ENCODE measurements at places on chromosomes 5 and 9.
A peak's percentile ranks its signal among the peaks of the same experiment; 100 is the strongest.

DNA sequence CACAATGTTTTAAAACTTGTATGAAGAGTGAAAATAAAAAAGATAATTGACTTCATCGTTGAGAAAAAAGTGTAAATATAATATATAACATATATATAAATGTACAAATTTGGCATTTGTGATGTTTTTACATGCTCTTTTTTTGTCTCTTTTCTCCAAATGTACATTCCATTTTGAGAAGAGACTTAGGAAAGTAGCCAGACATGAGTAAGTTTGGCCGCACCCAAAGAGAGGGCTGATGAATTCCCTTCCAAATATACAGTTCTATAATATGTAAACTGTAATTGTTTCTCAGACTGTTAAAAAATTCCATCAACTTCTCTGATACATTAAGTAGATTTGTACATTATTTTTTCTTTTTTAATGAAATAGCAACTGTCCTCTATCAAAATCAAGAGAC is 193.2 kb upstream of the MAP3K1 start:
- no peak for DNase-seq

DNA sequence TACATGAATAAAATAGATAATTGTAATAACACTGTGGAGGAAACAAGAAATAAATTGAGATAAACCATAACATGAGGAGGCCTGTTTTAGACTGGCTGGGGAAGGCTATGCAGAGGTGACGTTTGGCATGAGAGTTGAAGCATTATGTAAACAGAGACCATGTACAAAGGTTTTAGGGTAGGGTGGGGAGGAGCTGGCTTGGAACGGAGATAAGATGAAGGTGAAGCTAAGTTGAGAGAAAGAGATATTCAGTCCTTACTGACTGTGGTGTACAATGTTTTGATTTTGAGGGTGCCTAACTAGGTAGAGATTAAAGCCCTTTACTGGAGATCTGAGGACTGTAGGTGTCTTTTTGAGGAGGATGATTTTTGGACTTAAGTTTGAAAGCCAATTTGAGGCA is 17.8 kb downstream of the MAN2A1 start:
- no peak for DNase-seq

- no peak for DNase-seq
Measured at GRCh38 chr9:8879284-8879683, 1079.7 kb upstream of the DMAC1 start.

DNA sequence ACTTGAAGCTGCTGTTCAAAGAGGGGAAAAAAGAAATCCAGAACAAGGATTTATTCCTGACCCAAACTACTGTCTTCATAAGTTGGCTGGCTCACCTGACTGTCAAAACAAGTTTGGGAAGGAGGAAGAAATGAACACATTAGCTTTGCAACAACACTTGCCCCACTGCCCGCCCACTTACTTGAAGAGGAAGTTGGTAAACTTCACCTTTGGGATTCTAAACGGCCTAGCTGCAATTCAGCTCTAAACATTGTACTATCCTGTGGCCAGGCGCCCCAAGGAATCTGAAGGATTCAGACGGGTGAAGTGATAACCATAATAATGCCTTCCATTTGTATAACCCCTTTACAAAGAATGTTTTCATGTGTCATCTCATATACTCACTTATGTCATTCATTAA is 199.4 kb downstream of the ARRDC3 start:
- no peak for DNase-seq

GRCh38 chr5:142192286-142193113 is 83.9 kb downstream of the NDFIP1 start:
- DNase-seq = no peak

DNA sequence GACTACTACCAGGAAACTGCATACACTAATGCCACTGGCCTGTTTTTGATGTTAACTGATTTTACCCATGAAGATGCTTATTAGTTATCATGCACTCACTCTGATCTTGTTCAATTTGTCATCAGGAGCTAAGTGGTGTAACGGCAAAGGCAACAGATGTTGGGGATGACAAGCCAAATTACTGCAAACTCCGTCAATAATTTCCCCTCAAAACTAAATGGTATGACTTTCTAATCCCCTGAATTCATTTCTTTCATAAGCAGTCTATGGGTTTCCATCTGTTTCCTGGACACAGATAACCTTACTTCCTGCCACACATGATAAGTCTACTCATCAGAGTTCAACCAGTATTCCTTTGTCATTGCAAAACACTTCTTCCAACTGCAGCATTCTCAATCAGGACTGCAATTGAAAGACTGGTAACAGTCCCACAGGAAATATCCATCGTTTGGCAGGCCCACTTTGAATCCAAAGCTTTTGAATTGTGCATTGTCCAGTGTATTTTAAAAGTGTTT is 96.2 kb upstream of the SMC2 start:
- DNase-seq = no peak

GRCh38 chr9:744790-745484 is 96.6 kb upstream of the DMRT1 start:
- no peak for DNase-seq

GRCh38 chr5:141199359-141200235 is at the start of gene PCDHB11:
Gene PCDHB11 (plus strand): TSS chr5:141199627. CDS start chr5:141199775, 148 bp downstream.
- no peak for DNase-seq

- no peak for DNase-seq
Measured at GRCh38 chr5:73531356-73531755, 33.1 kb downstream of the BTF3 start.

- no peak for DNase-seq
Measured at GRCh38 chr5:23482642-23483041, 24.8 kb upstream of the PRDM9 start.

DNA sequence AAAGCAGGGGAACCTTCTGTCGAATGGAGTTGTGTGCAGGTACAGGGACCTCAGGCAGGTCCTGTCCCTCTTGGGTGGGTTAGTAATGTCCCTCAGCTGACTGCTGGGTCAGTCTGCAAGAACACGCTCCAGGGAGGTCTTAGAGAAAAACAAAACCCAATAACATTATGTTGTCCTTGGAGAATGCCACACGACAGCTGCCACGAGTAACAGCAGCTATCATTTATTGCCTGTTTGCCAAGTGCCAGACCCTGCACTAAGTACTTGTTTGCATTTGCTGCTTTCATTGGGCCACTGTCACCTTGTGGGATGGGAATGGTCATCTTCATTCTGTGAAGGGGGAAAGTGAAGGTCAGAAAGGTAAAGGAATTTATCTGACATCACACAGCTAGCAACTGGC is 310.3 kb downstream of the SLIT3 start:
- no peak for DNase-seq

- peak; percentile 89 for DNase-seq
Measured at GRCh38 chr9:6715755-6716643, 41.8 kb upstream of the KDM4C start.

GRCh38 chr5:93300945-93301344 is 280.1 kb downstream of the NR2F1-AS1 start:
- no peak for DNase-seq

DNA sequence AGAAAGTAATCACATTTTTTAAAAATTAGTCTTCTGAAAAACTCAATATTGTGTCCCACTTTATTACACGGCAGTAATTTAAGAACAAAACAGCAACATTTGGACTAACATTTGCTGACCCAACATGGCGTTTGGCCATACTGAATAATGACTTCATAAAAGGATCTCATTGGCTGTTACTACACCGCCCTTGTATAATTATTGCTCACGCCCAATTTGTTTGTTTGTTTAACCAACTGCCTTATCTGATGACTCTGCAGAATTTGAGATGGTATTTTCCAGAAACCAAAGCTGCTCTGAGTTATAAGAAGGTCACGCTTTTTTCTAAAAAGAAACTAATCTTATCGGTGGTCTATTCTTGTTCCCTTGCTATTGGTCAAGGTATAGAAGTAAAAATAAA is 200.2 kb upstream of the TARS1 start:
- DNase-seq = no peak

DNA sequence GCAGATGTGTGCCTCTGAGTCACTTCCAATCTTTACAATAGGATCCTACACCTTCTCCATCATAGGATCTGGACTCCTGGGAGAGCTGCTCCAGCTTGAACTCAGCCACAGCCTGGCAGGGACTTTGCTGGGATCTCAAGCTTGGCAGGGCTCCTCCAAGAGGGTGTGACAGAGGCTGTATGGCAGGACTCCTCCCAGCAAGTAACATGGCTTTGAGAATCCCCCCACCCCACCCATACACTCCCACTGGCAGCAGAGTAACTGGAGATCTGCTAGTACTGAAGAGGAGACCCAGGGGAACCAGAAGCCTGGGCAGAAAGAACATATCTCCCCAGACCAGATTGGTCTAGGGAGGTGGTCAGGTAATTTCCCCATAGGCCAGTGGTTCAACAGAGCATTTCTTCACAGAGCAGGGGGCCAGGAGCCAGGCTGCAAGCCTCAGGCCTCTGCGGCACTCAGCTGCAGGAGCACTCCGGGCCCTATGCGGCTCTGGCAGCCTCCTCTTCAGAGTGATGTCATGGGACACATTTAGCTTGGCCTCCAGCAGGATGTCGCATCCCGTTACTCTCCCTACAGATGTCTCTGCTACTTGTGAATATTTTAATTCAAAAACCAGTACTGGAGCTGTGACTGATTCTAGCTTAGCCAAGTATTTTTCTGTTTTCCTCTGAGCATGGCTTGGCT is 1.7 kb upstream of the ACSL6 start:
- peak; percentile 52 for DNase-seq

DNA sequence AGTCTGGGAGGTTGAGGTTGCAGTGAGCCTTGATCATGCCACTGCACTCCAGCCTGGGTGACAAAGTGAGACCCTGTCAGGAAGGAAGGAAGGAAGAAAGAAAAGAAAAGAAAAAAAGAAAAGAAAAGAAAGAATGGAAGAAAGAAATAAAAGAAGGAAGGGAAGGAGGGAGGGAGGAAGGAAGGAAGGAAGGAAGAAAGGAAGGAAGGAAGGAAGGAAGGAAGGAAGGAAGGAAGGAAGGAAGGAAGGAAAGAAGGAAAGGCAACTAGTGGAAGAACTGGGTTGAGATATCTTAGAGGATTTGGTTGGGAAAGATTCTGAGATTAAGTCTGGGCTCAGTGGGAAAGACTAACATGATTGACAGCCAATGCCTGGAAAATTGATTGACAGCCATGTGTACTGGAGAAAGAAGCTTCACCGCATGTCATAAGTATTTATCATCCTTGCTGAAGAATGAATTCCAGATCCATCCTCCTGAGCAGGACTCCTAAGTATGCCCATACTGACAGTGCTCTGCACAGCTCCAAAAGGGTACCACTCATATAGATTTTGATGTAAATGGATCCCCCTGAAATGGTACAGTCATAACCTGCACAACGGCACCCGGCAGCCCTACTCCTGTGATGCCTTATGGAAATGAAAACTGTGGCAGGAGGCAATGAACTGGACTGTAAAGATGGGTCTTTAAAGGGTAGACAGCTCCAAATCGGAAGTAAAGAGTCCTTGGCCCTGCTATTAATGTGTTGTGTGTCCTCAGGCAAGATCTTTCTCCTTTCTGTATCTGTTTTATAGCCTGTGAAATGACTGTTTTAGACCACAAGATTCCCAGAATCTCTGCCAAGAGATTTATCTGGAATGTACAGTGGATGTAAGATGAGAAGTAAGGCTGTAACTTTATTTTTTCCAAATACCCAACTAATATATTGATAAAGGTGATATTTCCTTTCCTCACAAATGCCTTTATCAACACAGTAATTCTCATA is 16.9 kb upstream of the ADRA1B start:
- no peak for DNase-seq

DNA sequence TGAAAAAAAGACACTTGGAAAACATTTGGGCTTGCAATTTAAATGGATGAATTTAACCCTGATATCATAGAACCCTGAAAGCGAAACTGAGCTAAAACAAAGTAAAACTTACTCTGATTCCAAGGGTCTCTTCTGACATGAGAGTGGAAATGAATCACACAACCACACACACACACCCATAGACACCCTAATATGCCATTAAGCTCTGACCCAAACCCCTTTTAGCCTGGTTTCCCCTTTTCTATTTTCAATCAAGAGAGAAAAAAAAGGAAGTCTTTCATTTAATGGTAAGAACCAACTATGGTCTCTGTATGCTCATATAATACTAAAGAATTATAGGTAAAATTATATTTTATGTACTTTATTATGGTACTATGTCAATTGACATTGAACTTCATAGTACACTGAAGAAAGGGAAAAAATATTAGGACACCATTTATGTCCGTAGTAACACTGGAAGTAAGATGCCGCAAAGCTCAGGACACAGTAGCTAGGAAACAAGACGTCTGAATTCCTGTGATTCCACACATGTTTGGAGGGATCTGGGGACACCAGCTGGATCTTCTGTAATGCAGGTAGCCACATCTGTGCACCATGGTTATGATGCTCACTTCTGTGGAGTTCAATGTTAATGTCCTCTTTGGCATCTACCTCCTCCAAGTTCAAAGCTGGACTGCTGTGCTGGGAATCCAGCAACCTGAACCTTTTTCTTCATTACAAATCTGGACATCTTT is 95.8 kb downstream of the PCSK1 start:
- DNase-seq = no peak

DNA sequence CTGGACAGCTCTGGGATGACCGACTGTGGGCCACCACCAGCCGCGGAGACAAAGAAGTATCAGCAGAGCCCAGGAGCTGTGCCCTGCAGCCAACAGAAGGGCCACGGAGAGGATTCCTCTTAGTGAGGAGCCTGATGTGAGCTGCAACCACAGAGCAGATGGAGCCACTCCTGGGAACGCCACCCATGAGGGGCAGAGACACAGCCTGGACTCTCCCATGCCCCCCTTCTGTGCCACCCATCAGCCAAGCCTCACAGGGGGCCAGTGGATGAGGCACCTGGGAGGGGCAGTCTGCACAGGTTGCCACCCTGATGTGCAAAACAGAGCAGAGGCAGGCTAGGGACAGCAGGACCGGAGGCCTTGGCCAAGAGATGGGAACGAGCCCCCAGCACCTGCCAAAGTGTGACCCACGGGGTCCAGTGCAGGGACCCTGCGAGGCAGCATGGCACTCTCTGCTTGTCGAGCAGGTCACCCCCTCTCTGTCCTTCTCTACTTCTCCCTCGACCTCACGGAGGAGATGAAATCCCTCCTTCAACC is 380.7 kb upstream of the IRX1 start:
- peak; percentile 19 for DNase-seq

- no peak for DNase-seq
Measured at GRCh38 chr5:78534148-78534904, 114.2 kb downstream of the LHFPL2 start.

DNA sequence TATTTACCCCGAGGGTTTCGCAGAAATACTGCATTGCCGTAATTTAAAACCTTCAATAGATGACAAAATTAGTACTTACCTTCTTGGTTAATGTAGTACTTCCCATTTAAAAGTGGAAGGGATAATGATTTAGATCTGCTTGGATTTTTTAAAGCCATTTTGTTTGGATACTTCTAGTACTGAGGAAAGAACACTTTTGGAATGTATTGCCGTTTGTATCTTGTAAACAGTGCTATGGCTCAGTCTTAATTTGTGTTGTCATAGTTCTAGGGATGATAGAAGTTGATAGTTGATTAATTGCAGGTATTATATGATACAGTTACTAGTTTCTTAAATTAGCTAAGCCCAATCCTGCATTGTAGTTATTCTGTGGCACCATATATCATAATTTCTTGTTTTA is 33.1 kb downstream of the TNPO1 start:
- DNase-seq = no peak

DNA sequence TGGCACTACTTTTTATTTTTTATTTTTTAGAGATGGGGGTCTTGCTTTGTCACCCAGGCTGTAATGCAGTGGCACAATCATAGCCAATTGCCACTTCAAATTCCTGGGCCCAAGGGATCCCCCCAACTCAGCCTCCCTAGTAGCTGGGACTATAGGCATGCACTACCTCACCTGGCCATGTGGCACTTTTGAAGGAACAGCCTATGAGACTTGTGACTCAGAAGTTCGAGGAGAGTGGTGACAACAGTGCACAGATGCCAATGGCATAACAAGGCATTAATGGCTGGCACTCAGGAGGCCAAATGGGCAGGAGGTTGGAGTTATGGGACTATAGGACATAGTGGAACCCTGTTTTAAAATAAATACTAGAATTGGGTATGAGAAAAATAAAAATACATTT is 33.7 kb downstream of the ANKRD31 start:
- no peak for DNase-seq
